Myocyte (in vitro differentiated cells): ENCODE measurements at places on chromosomes 12 and 14. TPM values are rescaled to one million over a fixed set of nuclear protein-coding genes. Genes with fewer than 3 reads are reported as not detected.
A peak's percentile ranks its signal among the peaks of the same experiment; 100 is the strongest.

DNA sequence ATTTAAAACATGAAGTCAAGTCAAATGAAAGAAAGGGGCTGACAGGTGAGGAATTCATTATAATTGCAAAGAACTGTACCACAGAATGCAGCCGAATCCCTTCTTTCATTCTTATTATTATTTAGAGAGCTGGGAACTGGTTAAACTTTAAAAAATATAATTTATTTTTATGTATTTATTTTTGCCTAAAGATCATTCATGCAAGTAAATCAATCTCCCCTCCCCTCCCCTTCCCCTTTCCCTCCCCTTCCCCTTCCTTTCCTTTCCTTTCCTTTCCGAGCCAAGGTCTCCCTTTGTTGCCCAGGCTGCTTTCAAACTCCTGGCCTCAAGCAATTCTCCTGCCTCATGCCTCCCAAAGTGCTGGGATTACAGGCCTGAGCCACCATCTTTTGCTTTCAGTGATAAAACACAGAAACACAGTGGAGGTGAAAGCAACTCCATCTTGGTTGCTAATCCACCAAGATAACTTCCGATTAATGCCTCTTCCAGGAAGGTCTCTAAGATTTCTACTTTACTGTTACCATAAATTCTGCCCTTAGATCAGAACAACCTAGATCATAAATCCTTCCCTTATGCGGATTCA lies 6.0 kb upstream of the UBC start:
- no peak for DNase-seq

Gene TSHR
- total RNA-seq: not detected in 2 replicates

DNA sequence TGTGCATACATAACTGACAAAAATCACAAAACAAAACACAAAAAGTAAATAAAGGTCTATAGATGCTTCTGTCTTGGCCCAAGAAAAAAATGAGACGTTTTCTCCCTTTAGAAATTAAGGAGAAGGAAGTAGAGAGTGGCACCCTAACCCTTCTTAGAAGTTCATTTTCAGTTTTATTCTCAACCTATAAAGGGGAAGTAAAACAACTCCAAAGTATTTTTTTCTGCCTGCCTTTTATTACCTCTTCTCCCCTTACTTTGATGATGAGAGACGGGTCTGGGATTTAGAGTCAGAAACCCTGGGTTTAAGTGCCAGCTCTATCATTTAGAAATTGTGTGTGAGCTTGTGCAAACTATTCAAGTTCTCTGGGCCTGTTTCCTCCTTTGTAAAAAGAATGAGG lies 2.8 kb downstream of the PRIM1 start:
- DNase-seq: no peak

Gene ACACB
- 8.7 and 10.5 TPM in 2 replicates for total RNA-seq

GRCh38 chr12:39958377-39958776 lies 147.5 kb downstream of the SLC2A13 start:
- DNase-seq: no peak

Gene STRN3
- 85.8 and 91.1 TPM in 2 replicates for total RNA-seq

Gene FAIM2
- 1.9 and 2.3 TPM in 2 replicates for total RNA-seq

Gene PIANP
- not detected in 2 replicates for total RNA-seq

- no peak for DNase-seq
Observed at GRCh38 chr12:40689576-40689975, 2.7 kb upstream of the CNTN1 start.

DNA sequence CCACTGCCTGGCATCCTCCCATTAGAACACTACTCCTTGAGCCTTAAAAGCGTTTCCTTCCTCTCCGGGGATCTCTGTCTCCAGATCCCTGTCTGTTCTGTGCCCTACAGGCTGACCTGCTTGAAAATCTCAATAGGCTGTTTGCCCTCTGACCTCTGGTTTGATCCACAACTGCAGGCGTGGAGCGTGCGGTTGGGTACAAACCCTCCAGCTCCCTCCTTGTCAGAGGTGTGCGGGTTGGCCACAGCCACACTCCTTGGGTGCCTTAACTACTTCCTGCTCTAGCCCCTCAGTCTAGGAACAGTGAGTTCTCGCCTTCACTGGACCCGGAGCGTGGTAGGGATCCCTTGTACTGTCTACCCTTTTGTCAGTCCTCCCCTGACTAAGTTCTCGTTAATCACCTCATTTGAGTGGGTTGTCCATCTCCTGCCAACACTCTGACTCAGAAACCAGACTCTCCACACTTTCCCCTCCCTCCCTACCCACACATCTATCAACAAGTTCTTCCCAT lies 33.1 kb downstream of the CMKLR1 start:
- peak; percentile 90 for DNase-seq

DNA sequence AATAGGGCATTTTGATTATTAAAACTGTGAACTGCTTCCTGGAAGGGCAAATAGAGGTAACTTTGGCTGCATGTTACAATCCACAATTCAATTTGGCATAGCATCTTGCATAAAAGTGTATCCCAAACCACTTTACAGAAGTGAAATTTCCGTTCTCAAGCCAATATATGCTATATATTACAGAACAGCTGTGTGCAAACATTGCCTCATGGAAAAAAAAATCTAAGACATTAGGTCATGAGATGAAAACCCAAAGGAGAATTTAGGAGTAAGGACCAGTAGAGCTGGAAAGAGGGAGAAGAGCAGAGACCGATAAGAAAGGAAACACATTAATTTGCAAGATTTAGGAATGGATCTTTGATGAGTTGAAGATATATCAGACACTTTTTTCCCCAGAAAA lies 239.2 kb downstream of the PAX9 start:
- no peak for DNase-seq

DNA sequence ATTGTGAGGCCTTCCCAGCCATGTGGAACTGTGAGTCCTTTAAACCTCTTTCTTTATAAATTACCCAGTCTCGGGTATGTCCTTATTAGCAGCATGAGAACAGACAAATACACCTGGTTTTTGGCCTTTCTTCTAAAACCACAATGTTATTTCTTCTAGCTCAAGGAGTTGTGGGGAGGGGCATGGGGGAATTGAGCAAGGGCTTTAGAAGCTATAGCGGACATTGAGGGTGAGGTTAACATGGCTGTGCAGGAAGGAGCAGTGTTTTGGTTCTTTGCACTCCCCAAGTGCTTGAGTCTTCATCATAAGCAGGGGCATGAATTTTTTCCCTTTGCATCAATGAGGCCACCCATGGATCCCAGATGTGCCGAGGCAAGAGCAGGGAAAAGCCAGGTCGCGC lies 86.8 kb downstream of the SPRING1 start:
- no peak for DNase-seq

GRCh38 chr12:90959538-90960139 lies 4.7 kb upstream of the CCER1 start:
- peak; percentile 73 for DNase-seq

Gene RD3L
- total RNA-seq: not detected in 2 replicates

DNA sequence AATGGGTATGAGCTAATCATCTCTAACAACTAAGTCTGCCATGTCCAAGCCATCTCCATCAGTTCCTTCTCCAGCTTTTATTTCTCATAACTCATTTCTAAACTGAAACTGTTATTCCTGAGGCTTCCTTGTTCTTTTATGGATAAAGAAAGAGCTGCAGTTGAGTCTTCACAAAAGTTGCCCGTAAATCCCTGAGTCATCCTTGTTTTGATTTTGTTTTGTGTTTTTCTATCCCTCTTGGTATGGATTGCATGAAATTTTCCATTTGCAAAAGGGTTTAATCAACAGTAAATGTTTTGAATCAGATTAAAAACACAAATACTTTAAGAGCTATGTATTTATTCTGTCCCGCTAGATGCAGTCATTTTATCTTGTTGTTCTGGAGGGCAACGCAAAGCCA lies 290.6 kb downstream of the EGLN3 start:
- no peak for DNase-seq

GRCh38 chr14:104287301-104288009 lies 149.1 kb downstream of the KIF26A start:
- no peak for DNase-seq

GRCh38 chr14:26255213-26255612 lies 342.6 kb downstream of the NOVA1 start:
- peak; percentile 13 for DNase-seq

Gene MMP19
- total RNA-seq: 8.6 and 8.8 TPM in 2 replicates

DNA sequence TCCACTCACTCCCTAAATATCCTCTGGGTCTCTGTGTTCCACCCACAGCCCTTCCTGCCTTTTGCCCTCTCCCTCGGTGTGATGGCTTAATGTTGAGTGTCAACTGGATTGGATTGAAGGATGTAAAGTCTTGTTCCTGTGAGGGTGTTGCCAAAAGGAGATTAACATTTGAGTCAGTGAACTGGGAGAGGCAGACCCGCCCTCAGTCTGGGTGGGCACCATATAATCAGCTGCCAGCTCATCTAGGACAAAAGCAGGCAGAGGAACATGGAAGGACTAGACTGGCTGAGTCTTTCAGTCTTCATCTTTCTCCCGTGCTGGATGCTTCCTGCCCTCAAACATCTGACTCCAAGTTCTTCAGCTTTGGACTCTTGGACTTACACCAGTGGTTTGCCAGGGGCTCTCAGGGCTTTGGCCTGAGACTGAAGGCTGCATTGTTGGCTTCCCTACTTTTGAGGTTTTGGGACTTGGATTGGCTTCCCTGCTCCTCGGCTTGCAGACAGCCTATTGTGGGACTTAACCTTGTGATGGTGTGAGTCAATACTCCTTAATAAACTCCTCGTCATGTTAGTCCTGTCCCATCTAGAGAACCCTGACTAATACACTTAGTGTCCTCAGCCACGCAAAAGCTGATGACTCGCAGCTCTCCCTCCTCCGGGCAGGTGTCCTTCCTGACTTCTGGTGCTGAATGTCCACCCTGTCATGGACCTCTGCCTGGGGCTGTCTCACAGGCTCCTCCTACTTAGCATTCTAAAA lies 5.9 kb downstream of the DGLUCY start:
- DNase-seq: peak; percentile 97

GRCh38 chr12:42282294-42282693 lies 43.6 kb downstream of the ZCRB1 start:
- DNase-seq: no peak

DNA sequence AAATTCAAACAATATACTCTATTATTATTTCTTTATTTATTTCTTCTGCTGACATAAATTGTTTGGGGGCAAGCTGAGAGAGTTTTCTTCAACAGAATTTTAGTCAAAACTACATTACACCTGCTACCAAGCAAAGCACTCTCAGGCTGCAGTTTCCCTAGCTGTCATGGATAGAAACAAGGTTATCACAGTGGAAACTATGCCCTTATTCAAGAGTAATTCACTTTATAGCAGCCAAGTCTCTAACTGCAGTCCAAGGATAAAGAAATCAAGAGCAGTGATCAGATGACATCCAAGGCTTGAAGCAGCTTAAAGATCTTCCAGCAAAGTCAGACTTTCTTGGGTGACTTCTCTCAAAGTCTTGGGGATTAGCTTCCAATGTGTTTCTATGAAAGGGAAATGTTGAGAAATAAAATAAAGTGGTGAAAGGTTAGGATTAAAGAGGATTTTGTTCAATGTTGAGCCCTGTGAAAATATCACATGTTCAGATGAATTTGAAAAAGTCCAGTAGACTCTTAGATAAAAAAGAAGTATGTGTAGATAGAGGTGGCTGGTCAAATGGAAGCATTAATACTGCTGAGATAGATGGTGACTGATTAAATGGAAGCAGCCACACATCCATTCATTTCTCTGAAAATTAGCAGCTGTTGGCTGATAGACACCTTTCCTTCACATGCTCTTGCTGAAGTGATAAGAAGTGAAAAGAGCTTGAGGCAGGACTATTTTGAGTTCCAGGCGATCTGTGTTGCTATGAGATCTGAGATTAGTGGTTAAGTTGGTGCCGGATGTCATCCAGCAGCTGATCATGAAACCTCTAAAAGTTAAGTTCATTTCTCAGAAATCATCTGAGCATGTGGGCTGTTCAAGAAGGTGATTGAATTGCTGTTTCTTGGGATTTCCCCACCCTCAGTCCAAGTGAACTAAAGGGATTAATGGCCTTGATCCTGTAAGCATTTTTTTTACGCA lies 257.8 kb upstream of the BTG1 start:
- DNase-seq: peak; percentile 95

GRCh38 chr12:114166362-114166761 lies 200.2 kb upstream of the RBM19 start:
- DNase-seq: no peak

Gene KCNA5
- total RNA-seq: not detected in 2 replicates

DNA sequence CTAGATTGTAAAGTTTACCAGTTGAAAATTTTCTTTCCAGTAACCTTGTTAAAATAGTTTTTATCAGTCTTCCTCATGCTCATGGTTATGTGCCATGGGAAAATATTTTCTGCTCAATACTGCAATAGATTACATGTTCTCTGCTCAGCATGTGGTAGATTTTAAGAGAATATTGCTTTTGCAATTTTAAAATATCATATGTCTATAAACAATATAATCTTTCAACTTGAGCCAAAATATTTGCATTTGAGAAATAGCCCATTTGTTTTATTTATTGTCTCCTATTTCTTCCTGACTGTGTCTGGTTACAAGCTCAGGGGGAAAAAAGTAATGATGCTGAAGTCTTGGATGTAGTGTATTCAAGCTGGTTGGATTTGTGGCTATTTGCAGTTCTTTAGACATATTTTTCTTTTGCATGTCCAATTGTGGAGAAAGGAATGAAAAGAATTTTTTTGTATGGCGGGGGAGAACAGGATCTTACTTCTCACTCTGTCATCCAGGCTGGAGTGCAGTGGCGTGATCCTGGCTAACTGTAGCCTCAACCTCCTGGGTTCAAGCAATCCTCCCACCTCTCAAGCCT lies 342.6 kb upstream of the NAV3 start:
- peak; percentile 17 for DNase-seq
